Mucosa of descending colon (tissue), 3 donors: ENCODE measurements at places on chromosomes 4 and X.

GRCh38 chr4:77538574-77539157, 67.0 kb upstream of the CXCL13 start:
- DNase-seq = peak; percentile 44

GRCh38 chr4:128688033-128688721, 121.3 kb upstream of the JADE1 start:
- DNase-seq = no peak

DNA sequence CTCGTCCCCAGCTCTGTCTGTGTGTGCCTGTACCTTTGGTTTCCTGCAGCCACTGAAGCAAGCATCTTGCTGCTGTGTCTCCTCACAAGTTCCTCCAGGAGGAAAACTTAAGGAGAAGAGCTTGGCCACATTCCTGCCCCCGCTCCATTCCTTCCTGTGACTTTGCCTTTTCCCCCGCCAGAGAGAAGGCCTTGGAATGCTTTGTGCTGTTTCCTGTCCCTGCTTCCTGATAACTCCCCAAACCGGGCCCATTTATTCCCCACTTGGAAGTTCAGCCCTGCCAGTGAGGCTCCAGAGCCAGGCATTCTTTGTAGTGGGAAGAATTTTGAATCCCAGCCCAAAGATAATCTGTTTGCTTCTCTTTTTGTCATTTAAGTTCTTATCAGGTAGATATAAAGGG, 33.1 kb downstream of the SMIM10L2A start:
- DNase-seq = no peak

DNA sequence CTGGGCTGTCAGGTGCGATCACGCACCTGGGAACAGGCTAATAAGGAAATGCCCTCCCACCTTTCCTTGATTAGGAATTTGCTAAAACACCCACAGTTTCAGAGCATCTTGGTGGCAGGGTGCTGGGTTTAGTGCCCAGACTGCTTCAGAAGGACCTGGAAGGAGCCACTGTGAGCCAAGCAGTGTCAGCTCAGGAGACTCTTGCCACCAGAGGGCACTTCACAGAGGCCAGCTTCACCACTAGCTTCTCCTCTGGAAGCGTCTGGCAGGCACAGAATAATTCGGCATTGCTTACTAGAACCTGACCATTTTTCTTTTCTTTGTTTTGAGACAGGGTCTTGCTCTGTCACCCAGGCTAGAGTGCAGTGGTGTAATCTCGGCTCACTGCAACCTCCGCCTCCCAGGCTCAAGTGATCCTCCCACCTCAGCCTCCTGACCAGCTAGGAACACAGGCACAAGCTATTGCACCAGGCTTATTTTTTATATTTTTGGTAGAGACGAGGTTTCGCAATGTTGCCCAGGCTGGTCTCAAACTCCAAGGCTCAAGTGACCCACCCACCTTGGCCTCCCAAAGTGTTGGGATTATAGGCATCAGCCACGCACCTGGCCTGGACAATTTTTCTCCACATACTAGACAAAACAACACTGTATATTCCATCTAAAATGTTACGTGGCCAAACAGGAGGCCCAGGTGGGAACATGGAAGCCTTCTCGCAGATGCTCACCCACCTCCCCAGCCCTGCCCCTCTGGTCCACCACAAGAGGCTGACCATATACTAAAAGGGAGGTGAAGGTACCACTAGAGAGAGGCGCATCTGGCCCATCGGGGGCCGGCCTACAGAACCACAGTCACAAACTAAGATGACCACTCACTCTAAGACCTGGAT, 14.1 kb downstream of the NOP14 start:
- DNase-seq = no peak

DNA sequence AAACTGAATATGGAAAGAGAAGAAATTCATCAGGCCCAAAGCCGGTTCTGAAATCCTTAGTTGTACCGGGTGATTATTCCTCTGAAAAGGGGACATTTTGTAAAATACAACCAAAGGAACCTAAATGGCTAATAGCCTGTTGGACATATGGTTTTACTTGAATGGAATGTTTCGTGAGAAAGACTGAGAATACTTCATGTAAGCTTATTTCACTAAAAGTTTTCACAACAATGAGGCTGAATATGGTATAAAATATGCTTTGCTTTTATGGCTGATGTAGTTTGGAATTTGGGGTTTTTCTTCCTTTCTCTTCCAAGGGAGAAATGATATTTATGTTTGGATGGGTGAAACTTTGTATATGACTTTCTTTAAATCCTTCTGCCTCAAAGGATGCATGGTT, 2.7 kb downstream of the GRIA3 start:
- DNase-seq = no peak

GRCh38 chrX:131544218-131544617, 344 bp downstream of the OR13H1 start:
- DNase-seq = no peak

- DNase-seq = no peak
Measured at GRCh38 chrX:153903991-153904957, at the start of gene AVPR2. Gene AVPR2, plus strand, starts transcription at chrX:153904673. Its CDS starts 473 bp downstream, at chrX:153905146.

GRCh38 chr4:71186257-71186565, 152.6 kb upstream of the SLC4A4 start:
- DNase-seq = no peak
